GM13976 (cell line): ENCODE measurements at places on chromosomes 4 and X.

DNA sequence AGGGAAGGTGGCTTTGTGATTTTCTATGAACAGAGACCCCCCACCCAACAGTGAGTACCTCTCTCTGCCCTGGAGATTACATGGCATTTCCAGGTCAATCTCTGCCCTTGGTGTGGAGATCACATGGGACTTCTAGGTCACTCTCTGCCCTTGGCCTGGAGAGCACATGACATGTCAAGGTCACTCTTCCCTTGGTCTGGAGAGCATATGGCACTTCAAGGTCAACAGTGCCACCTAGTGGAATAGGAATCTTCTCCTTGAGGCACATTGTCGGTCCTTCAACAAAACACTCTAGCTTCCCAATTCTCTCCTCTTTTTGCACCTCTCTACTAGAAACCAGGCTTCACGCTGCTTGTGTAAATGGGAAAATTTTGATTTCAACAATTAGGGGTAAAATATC, 66.2 kb upstream of the TACR3 start:
- DNase-seq, result peak; percentile 27

- no peak for DNase-seq
Observed at GRCh38 chr4:138113819-138114400, 128.2 kb downstream of the SLC7A11 start.

DNA sequence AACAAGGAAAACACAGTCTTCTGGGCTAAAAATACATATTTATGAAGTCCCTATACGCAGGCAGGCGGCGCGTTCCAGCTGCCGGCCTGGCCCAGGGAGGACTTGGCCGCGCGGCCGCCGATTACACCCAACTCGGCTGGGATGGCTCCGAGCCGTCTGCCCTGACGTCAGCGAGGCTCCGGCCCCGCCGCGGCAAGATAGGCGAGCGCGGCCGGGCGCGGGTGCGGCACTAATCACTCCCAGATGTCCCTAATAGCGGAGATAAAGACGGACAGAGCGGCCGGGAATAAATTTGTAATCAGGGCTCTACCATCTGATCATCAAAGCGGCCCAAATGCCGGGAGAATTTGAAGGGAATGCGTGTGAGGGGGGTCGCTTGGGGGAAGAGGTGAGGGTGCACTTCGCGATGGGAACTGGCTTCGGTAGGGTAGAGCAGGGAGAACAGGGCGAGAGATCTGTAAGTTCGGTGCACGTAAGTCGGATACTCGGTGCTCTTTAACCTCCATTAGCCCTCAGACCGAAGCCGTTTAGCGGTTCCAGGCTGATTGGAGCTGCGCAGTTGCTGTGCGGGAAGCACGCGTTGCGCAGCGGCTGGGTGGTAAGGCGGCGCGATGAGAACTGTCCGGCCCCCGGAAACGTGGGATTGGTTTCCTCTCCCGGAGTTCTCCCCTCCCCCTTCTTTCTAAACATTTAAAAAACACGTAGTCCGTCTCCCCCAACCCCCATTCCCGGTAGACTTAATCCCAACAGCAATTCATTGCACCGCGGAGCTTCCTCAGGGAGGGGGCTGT, 7.7 kb downstream of the HAND2 start:
- DNase-seq, result peak; percentile 39

DNA sequence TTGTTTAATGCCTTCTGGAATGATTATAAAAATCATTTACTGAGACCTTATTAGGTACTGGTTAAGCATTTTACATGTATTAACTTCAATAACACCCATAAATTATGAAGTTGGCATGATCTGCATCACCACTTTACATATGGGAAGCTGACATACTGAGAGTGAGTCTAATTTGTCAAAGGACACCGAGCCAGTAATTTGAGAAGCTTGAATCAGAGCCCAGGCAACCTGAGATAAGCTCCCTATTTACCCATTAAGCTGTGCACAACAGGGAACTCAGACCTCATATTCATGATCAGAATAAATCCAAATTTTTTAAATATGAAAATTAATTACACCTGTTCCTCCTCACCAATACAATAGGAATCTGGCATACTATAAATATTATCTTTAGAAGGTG, 247.9 kb upstream of the EPHA5 start:
- DNase-seq, result no peak

DNA sequence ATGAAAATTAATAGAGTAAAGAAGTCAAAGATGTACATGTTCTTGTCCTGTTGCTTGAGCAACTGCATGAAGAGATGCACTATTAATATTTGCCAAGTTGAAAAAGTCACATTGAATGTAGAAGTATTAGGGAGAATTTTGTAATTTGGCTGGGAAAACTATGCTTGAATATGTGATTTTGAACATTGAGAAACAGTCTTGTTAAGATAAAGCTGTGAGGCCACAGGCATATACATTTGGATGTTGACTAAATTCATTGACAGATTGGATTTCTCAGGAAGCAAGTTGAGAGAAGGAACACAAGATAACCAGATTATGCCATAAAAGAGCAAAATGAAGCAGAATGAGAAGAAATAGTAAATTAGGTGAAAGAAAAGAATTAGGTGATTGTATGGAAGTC, 1777.5 kb upstream of the PCDH7 start:
- DNase-seq, result no peak

GRCh38 chrX:39309721-39310152, 508.5 kb downstream of the MID1IP1 start:
- no peak for DNase-seq

- peak; percentile 27 for DNase-seq
Observed at GRCh38 chrX:97326456-97326855, 442.7 kb downstream of the RPA4 start.

GRCh38 chr4:177478496-177478895, 36.3 kb upstream of the AGA start:
- no peak for DNase-seq

DNA sequence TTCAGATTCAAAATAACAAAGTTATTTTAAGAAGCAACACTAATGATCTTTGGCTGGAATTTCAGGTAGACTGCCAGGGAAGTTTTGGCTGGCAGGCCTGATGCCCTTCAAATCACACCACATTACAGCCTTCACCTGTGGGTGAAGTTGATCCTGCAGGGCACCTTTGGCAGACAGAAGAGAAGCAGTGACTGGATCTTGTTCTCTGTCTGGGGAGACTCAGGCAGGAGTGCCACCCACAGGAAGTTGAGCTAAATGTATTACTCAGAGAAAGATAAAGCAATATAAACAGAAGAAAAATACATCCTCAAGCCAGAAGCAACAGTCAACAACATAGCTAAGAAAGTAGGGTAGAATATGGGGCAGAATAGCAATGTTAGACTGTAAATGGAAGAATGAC, 12.8 kb upstream of the CFAP299 start:
- DNase-seq, result no peak

GRCh38 chr4:83405844-83406816, 49.5 kb downstream of the HELQ start:
- no peak for DNase-seq

DNA sequence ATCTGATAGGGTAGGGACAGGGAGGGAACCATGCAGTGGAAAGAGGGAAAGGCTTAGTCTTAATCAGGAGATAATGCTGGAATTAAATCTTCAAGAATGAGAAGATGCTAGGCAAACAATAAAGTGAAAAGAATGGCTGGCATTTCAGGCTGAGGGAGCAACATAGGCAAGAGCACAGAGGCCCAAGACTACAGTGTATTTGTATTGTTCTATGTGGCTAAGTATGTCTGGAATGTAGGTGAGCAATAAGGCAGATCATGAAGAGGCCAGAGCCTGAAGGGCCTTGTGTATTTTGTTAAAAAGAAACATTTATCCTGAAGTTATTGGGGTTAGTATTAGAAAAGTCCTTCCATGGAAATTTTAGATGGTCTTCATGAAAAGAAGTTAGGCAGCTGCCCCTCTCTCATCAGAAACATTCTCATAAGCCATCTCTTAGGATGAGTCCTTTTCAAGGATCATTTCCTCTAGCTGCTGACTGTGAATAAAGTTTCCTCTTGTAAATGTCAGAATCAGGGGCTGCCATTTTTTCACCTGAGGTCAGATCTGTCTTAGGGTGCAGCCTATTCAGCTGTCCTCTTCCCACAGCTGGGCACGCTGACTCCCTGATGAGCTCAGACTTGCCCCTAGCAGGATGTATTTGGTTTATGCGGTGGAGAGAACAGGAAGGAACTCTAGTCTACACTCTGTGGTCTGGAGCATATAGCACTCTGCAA, 46.3 kb downstream of the ATP10D start:
- DNase-seq, result peak; percentile 23

GRCh38 chr4:128661479-128661878, 148.0 kb upstream of the JADE1 start:
- no peak for DNase-seq

GRCh38 chr4:58732973-58733372, 1622.8 kb upstream of the IGFBP7 start:
- no peak for DNase-seq

GRCh38 chr4:79576429-79576753, 168.4 kb upstream of the GK2 start:
- DNase-seq, result peak; percentile 14

DNA sequence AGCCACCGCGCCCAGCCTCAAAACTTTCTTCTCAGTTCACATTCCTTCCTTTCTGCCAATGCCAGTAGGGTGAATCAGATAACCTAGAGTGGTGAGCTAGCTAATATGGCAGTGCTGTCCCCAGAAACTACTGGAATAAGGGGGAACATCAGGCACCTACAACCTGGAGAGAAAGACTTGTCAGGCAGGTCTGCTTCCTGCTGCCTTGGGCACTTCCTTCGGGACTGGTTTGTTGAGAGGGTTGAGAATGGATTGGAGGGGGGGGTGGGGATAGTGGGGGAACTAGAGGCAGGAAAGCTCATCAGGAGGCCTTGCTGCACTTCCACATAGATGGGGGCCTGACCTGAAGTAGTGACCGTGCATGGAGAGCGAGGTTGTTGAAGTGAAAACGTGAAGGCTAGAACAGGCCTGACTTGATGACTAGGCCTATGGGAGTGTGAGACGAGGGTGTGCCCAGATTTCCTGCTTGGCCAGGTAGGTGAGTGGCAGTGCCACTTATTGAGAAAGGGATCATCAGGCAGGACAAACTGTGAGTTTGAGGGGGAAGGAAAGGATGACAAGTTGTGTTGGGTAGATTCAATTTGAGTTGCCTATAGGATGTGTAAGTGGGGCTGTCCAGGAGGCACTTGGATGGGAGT, 33.4 kb downstream of the SLC25A5 start:
- no peak for DNase-seq

DNA sequence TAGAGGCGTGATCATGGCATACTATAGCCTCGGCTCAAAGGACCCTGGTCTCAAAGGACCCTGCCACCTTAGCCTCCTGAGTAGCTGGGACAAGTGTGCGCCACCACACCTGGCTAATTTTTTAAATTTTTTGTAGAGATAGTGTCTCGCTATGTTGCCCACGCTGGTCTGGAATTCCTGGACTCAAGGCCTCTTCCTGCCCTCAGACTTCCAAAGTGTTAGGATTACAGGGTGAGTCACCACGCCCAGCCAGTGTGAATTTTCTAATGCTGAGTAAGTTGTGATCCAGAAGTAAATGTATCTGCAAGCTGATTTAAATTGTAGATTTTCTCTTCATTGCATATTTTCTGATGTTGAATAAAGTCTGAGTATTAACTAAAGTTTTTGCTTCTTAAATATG, 2.6 kb upstream of the ZNF674 start:
- no peak for DNase-seq

- peak; percentile 76 for DNase-seq
Observed at GRCh38 chr4:1410491-1411325, 4.5 kb upstream of the NKX1-1 start.

DNA sequence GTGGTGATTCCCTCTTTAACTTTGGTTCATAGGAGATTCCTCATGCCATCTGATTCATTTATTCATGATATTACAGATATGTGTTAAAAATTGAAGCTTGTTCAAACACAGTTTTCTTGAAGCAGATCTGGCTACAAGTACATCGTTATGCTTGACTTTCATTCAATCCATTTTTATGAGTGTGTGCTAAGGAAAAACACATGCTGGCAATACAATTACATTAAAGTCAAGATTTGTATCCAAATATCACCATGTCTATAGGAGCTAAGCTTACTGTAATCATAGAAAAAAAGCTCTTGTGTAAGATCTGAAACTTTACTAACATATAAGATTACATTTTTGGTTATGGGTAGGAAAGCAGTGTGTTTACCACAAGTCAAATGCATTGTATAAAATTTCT, 151.8 kb upstream of the FAT1 start:
- no peak for DNase-seq

- DNase-seq, result no peak
Observed at GRCh38 chr4:25915353-25915705, 1.3 kb downstream of the SMIM20 start.

DNA sequence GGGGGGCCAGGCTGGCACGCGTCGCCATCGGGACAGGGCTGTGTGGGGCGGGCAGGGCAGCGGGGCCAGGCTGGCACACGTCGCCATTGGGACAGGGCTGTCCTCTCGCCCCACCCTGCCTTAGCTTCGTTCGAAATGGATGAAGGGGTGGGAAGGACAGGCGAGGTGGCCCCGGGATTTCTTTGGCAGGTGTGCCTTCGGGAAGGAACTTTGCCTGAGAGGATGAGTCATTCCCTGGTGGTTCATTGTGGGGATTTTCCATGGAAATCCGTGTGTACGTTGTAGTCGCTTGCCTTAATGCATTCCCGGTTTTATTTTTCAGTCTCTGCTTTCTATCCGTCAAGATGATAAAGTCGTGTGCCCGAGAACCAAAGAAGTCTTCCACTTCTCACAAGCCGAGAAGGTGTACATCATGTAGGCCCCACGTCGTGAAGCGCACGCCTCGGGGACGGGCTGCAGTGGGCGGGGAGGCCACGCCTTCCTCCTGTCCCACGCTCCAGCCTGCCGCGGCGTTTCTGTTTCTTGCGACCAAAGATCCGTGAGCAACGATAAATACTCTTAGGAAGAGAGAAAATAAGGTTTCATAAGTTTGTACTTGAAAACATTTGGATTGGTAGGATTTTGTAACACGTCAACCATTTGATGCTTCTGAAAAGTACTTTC, 8.1 kb upstream of the UVSSA start:
- DNase-seq, result no peak

GRCh38 chr4:155248002-155248896, 39.8 kb downstream of the NPY2R start:
- DNase-seq, result no peak

DNA sequence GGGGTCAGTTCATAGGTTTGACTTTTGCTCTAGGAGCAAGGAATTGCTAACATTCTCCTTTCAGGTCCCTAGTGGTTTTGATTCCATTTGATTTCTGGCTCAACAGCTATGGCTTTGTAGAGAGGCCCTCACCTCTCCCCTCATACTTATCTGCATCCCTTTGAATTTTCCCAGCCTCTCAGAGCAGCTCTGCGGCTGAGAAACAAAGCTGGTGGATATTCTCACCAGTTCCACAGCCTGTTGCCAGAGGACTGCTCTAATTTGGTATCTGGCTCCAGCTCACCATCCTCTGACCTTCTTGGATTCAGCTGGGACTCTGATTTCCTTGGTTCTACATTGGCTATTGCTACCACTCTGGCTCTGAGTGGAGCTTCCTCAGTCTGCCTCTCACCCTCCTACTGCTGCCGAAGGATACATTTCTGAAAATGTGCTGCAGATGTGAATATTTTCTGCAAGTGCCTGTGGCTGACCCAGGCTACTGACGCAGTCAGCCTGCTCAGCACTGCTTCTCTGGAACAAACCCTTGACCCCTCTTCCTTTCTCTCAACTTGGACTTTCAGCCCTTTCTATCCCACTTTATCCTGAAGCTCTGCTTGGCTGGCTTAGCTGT, 110.9 kb upstream of the ENPEP start:
- no peak for DNase-seq
